Stimulated activated CD4-positive, alpha-beta T cell treated with anti-CD3 and anti-CD28 coated beads, Interleukin-4, amount 100 ng/mL, for 1 hour (primary cell): ENCODE measurements at places on chromosomes 13 and 19.

DNA sequence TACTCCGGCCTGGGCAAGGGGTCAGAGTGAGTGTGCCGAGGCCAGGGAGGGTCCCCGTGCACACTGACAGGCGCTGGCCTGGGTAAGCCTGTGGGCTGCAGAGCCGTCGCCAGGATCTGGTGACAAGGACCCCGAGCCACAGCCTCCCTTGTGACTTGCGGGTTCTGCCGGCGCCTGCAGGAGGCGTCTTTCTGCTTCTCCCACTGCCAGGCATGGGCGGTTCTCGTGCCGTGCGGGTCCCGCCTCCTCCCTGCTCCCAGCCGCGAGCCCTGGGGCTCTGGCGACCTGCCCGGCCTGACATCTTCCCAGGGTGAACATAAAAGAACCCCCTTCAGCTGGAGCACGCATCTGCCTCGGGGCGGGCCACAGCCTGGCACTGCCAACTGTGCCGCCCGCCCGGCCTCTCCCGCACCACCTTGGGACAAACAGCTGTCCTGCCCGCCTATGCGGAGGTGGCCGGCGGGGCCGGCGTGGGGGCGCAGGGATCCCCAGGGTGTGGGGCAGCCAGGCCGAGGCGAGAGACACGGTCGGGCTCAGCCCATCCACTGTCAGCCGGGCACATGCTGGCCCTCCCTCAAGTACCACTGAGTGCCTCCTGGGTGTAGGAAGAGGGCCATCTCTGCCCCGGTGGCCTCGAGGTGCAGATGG lies 1.5 kb upstream of the HCN2 start:
- peak; percentile 71 for DNase-seq

DNA sequence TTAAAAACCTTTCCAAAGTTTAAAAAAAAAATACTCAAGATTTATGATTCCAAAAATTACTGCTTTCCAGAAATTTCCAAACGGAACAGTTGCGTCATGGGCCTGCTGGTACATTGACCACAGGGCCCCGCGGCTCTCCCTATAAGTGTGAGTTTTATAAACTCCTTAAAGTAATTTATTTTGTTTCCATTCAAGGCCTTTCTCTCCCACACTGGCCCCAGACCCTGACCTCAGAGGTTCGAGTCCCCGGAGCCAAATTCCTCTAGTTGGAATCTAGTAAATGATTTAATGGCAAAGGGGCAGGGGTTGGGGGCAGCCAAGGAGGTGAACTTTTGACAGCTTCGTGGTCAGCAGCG lies 97.5 kb downstream of the INSR start:
- DNase-seq: peak; percentile 6

GRCh38 chr19:46283771-46284170 lies 13.1 kb upstream of the HIF3A start:
- DNase-seq: no peak

DNA sequence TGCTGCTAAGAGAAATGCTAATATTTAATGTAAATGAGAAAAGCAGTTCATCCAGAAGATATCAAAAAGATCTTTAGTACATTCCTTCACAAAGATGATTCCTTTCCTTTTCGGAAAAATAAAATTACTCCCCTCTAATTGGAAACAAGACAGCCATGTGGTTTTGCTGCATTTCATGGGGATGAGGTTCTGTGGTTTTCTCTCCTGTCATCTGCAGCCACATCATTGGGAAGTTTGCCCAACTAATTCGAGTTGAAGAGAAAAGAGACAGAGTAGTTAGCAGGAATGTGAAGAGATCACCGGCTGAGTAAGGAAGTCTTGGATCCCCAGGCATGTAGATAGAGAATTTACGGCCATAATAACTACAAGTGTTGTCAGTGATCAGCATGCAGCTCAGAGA lies 122.1 kb downstream of the CYSLTR2 start:
- DNase-seq: no peak

- DNase-seq: no peak
These were observed 81.8 kb downstream of the SPRY2 start for GRCh38 chr13:80259159-80259558.

DNA sequence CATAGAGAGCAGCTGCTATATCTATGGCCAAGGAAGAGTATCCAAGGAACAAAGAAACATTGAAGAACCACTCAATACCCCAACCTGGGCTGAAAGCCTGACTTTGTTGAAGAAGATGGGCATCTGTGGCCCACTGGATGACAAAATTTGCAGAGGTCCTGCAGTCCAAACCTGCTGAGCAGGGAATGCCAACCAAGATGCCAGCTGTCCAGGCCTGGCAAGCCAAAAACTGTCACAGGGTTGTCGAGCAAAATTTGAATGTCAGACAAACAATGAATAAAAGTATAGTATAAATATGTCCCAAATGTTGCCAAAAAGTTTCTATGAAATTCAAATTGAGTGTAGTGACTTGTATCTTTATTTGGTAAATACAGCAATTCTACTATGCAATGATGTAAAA lies 1040.2 kb downstream of the PCDH9 start:
- DNase-seq: no peak

- DNase-seq: peak; percentile 69
These were observed 12.4 kb downstream of the SNRNP70 start for GRCh38 chr19:49097453-49098288.

- no peak for DNase-seq
These were observed 2.8 kb downstream of the ZNF536 start for GRCh38 chr19:30374865-30375552.

GRCh38 chr19:18501832-18502231 lies 20.0 kb downstream of the ELL start:
- no peak for DNase-seq

DNA sequence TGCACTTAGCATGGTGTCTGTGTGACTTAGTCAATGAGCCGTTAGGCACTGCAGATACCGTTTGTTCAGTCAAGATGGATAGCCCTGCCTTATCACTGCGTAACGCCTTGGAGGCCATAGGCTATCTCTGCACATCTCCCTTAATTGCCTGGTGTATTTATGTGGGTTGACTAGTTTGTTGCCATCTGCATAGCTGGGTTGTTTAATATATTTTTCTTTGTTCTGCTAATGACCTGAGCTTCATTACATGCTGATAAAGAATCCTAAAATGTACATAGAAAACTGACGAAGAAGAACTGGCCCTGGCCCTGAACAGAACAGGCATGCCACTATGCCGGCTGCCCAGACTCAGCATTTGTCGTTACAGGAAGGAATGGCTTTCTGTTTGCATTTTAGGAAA lies 297.8 kb downstream of the SHISA2 start:
- no peak for DNase-seq
